ENCODE measurements at places on chromosomes 1 and 21.

GRCh38 chr1:226738421-226738994 lies 574 bp downstream of the ITPKB start:
- no peak for DNase-seq

DNA sequence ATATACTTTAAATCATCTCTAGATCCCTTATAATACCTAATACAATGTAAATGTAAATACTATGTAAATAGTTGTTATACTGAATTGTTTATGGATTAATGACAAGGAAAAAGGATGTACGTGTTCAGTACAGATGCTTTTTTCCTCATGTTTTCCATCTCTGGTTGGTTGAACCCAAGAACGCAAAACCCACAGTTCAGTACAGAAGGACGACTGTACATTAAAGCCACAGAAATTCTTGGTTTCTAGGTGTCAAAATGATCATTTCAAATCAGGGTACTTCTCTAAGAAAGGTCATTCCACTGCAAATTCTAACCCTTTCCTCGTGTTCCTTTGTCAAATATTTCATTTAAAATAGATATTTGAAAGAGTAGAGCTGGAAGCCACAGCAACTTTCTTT lies 158.1 kb downstream of the VAV3 start:
- no peak for DNase-seq

- peak; percentile 69 for DNase-seq
These were observed 57.2 kb downstream of the AGPAT3 start for GRCh38 chr21:43921979-43922945.

- DNase-seq = no peak
These were observed 7.2 kb upstream of the TNFSF18 start for GRCh38 chr1:173057984-173058383.

GRCh38 chr1:240484804-240485443 lies 127.0 kb downstream of the GREM2 start:
- DNase-seq = no peak

DNA sequence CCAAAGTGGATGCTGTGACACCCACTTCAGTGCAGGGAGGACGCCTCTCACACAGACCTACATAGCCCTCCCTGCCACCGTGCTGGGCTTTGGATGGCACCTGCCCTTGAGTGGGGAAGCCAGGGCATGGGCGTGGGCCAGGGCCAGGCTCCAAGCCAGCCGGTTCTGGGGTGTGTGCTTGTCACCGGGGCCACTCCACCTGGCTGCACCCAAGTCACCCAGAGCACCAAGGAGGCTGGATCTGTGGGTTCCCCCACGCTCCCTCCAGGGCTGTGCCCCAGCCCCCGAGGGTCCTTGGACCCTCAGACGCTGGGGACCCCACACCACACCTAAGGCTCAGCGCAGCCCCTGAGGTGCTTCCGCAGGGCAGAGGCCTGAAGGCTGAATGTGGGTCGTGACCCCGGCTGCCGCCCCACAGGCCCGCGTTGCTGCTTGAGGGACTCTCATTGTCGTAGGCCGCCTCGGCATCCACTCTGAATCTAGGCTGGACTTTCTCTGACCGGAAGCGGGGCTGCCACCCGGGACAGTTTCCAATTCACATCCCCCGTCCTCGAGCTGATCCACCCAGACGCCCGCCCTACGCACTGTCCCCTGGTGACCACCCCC lies 1.5 kb downstream of the MXRA8 start:
- DNase-seq = no peak

Data from putamen (tissue), 1 donor.